ENCODE measurements at places on chromosomes 1 and 21.

DNA sequence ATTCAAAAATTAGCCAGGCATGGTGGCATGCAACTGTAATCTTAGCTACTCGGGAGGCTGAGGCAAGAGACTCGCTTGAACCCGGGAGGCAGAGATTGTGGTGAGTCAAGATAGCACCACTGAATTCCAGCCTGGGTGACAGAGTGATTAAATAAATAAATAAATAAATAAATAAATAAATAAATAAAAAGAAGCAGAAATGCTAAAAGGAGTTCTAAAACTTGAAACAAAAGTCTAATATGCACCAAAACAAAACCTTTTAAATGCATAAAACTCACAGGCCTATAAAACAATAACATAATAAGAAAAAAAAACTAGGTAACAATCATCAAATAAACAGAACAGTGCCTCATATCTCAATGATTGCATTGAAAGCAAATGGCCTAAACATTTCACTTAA lies 1458.9 kb downstream of the AMY1C start:
- no peak for DNase-seq

DNA sequence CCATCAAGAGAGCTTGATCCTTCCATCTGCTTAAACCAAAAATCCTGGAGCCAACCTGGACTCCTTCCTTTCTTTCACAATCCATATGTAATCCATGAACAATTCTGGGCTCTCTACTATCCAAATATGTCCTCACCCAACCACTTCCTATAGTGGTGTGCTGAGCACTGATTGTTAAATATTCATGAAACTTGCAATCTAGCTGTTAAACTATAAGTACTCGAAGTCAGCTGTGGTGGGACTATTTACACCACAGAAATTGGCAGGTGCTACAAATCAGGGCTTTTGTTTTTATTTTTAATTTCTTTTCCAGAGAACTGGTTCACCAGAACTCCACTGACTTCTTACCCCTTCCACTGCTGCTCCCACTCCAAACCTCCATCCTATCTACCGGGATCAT lies 57.2 kb upstream of the KCND3 start:
- no peak for DNase-seq

DNA sequence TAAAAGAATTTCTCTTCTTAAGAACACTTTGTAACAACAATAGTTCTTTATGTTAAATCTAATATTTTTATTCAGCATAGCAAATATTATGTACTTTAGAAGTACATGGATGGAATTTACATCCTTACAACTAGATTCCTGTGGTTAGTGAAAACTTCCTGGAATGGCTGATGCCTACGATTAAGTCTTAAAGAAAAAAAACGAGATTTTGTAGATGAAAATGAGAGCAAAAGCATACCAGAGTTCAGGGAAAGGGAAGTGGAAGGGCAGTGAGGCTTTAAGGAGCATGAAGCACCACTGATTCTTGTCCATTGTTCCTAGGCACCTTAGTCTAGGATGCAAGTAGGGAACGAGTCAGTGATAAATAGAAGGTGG lies 26.7 kb downstream of the CFH start:
- no peak for DNase-seq

- DNase-seq = no peak
Measured at GRCh38 chr1:158147401-158147800, 33.3 kb upstream of the CD1D start.

- no peak for DNase-seq
Measured at GRCh38 chr1:55718758-55719671, 503.9 kb upstream of the USP24 start.

- DNase-seq = no peak
Measured at GRCh38 chr1:110783292-110783918, 89.5 kb upstream of the CD53 start.

DNA sequence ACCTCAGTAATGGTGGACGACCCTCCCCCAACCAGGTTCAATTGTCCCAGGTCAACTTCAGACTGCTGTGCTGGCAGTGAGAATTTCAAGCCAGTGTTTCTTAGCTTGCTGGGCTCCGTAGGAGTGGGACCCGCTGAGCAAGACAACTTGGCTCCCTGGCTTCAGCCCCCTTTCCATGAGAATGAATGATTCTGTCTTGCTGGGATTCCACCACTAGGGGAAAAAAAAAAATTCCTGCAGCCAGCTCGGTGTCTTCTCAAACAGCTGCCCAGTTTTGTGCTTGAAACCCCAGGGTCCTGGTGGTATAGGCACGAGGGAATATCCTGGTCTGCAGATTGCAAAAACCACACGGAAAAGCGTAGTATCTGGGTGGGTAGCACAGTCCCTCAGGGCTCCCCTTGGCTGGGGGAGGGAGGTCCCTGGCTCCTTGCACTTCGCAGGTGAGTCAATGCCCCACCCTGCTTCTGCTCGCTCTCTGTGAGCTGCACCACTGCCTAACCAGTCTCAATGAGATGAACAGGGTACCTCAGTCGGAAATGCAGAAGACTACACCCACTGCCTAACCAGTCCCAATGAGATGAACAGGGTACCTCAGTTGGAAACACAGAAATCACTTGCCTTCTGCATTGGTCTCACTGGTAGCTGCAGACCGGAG lies 41.5 kb downstream of the GBP6 start:
- DNase-seq = no peak

DNA sequence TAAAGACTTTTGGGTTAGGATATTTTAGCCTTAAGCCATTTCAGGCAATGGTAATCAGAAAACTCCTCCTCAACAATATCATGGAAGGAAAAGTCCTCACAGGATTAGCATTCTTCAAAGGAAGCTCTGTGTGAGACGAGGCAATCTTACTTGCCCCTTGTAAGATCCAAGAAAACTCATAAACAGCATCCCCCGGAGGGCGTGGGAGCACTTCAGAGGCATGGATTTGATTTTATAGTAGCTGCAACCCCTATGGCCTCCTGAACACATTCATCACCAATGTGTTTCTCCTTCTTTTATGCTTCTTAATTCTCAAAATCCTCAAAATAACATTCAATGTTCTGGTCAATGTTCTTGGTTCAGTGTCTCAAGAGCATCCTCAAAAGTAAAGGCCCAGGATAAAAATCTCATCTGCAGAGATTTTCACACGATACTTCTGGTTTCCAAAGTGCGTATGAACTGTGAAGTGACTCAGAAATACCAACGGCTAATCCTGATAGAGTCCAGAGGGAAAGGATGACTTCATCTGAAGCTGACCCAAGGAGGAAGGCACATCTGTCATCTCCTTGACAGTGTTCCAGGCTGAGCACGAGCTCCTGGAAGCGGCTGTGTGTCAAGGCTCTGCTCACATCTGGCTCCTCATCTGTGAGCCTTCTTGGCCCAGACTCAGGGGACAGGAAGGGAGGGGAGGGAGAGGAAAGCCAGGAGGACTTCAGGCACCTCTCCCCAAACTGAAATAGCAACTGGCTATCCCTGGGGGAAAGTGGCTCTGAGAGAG lies 49.3 kb upstream of the PSEN2 start:
- DNase-seq = no peak

- no peak for DNase-seq
Measured at GRCh38 chr1:168709405-168710363, 19.3 kb downstream of the DPT start.

DNA sequence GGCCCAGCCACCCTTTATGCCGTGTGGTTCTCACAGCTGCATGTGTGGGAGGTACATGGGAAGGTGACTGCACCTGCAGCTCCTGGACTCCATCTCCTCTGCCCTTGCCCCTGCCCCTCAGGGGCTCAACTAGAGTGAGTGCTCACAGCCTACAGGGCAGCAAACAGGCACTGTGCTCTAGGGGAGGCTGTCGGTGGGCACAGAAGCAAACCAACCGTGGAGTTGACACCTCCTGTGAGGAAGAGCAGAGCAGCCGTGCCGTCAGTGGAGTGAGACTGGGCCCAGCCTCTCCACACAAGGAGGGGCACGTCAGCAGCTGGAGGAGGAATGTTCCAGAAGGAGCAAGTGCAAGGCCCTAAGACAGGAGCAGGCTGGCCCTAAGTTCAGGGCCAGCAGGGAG lies 32.7 kb downstream of the BMP8A start:
- no peak for DNase-seq

DNA sequence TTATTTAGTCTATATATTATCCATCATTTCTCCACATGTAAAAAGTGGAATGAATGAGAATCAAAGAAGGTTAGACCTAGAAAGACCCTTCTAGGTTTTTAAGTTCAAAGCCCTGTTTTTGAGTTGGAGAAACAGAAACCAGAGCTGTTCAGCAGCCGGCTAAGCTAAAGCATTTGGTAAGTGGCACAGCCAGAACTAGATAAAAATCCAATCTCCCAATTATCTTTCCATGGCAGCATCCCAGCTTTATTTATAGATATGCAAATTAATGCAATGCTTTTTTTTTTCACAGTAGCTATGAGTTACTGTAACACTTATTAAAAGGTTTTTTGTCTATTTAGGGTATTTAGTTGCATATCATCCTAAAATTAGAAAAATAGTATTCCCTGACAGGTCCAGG lies 85.1 kb downstream of the NIBAN1 start:
- DNase-seq = no peak

DNA sequence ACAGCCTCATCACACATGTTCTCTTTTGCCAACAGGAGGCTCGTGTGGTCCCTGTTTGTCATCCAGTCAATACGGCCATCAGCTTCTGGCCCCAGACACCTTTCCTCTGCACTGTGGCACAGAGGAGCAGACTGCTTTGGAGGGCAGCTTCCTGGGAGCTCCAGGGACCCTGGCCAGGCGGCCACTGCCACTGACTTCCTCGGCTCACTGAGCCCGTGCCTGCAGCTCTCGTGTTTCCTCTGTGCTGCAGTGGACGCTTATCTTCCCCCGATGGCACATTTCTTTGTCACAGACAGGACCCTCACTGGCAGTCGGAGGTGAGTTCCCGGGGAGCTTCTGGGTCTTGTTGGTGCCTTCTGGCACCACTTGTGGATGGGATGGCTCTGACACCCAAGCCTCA lies 67.0 kb upstream of the DIRAS3 start:
- DNase-seq = no peak

DNA sequence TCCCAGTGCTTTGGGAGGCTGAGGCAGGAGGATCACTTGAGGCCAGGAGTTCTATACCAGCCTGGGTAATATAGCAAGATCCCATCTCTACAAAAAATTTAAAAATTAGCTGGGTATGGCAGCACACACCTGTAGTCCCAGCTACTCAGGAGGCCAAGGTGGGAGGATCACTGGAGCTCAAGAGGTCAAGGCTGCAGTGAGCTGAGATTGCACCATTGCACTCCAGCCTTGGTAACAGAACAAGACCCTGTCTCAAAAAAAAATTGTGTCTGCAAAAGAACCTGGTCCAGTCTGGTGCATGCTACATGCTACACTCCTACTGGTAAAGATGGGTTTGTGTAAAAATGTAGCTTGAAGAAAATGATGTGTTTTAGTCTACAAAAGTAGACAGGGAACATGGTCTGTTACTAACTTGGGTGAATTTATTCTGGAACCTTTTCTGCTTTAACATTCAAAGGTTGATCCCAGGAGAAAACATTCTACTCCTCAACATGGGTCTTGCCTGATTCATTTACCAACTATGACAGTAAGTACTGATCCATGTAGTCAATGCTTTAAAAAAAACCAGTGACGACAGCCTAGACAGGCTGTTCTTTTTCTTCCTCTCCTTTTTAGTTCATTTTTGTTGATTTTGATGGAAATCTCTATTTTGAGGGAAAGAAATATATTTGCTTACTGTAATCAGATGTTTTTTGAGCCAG lies 32.7 kb upstream of the ENAH start:
- no peak for DNase-seq

All from mesothelial cell of epicardium (in vitro differentiated cells).